Dorsolateral prefrontal cortex (tissue), 122 donors: ENCODE measurements at places on chromosomes 16 and 17. TPM values are rescaled to one million over a fixed set of nuclear protein-coding genes. Genes with fewer than 3 reads are reported as not detected.

GRCh38 chr16:87874639-87875427 lies 5.5 kb upstream of the SLC7A5 start:
- DNase-seq, result no peak

- DNase-seq, result no peak
Observed at GRCh38 chr16:12235110-12235509, 258.6 kb downstream of the SNX29 start.

Gene MT1E
- total RNA-seq, result 379 TPM

Gene KRT24
- total RNA-seq, result not detected

Gene TP53TG3C
- total RNA-seq, result not detected

Gene CTF1
- 2.1 TPM for total RNA-seq

Gene KCNG4
- total RNA-seq, result 0.77 TPM

DNA sequence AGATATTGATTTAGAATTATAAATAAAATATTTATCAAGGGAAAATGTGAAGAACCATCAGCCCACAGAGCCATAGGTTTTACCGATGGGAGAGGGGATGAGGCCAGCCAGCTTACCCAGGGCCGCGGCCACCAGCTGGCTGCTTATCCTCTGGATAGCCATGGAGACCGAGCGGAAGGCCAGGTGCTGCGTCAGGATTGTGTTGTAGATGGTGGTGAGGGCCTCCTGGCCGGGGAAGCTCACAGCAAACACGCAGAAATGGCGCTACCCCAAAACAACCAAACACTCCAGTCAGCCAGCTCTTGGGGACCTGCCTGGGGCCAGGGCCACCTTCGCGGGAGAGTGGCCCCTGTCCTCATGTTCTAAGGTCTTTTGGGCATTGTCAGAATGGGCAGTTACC lies 97.8 kb downstream of the DNAH17 start:
- no peak for DNase-seq

GRCh38 chr16:9090101-9090959 lies 1.1 kb upstream of the HAPSTR1 start:
- DNase-seq, result peak; percentile 38

GRCh38 chr17:71516149-71516548 lies 604.7 kb upstream of the SOX9 start:
- no peak for DNase-seq

DNA sequence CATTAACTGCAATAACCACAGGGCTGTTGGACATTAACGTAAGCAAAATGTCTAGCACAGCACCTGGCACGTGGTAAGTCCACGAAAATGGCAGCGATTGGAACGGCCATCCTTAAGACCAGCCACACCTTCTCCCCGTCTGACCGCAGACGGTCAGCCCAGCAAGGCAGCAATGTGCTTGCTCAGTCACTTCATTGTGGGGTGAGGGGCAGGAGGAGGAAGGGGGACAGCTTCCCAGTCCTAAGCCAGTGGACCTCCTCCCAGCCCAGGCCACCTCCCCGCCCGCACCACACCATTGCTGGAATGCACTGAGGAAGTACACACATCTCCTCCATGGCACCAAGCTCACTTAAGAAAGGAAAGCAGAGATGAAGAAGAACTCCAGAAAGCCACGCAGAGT lies 8.6 kb upstream of the MYLK3 start:
- DNase-seq, result no peak
